Endothelial cell (in vitro differentiated cells): ENCODE measurements at places on chromosomes 4 and X.

- no peak for DNase-seq
These were observed 130.8 kb downstream of the CPZ start for GRCh38 chr4:8723222-8723980.

GRCh38 chrX:22396408-22396807, 123.7 kb downstream of the CBLL2 start:
- no peak for DNase-seq

GRCh38 chr4:162510115-162510514, 346.3 kb upstream of the FSTL5 start:
- DNase-seq = no peak

DNA sequence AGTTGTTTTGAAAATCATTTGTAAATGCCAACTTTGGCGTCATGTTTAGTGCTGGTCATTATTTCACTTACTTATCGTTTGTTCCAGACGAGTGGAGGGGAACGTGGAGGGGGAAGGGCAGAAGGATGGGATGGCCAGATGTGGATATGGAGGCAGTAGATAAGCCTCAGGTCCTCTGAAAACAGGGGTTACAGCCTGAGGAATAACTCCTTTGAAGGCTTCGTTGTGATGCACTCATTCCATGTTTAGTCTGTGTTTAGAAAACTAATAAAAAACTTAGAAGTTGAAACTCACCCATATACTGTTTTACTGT, 1.1 kb downstream of the MOB1B start:
- peak; percentile 27 for DNase-seq

GRCh38 chr4:127155116-127155515, 477.6 kb upstream of the INTU start:
- DNase-seq = no peak

DNA sequence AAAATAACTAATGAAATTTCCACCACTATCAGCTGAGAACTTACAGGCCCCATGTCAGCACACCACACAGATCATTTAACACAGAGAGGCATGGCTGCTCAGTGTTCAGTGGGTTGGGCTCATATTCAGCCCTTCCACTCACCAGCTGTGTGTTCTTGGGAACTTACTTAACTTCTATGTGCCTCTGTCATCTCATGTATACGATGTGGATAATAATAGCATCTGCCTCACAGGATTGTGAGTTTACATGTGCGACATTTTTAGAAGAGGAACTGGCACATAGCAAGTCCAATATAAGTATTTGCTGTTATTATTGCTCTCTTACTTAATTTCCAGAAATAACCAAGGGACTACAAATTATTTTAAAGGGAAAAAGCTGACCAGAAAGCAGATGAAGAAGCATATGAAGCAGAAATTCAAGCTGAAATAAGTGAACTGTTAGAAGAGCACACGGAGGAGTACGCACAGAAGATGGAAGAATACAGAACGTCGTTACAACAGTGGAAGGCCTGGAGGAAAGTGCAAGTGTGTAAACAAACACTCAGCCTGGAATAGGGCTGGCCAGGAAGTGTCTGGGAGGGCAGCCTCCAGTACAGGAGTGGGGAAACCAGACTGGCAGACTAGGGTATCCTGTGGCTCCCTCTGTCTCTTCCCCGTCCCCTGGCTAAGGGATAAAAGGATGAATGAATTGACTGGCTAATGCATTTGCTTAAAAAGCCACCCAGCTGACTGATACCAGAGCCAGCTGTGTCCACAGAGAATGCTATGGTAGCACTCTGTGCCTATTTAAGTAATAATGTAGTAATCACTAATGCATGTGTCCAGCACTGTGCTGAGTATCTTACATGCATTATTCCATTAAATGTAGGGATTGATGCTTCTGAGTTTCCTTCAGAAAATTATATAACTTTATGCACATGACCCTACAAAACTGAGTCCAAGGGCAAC, 67.1 kb downstream of the CC2D2A start:
- no peak for DNase-seq

GRCh38 chrX:97399400-97399799, 515.7 kb downstream of the RPA4 start:
- DNase-seq = no peak

GRCh38 chr4:7547368-7548040, 112.8 kb upstream of the PSAPL1 start:
- no peak for DNase-seq

GRCh38 chr4:140358281-140358680, 15.2 kb upstream of the SCOC start:
- DNase-seq = no peak
